Cerebellum (tissue), 4 donors: ENCODE measurements at places on chromosomes 5 and 9. TPM values are rescaled to one million over a fixed set of nuclear protein-coding genes. Genes with fewer than 3 reads are reported as not detected.

Gene PRXL2C
- total RNA-seq = 4.9 TPM

Gene ADAMTS16
- total RNA-seq = 7.8 TPM

Gene EIF4E1B
- total RNA-seq = 0.27 TPM

Gene IL3
- not detected for total RNA-seq

Gene HACD4
- 1.5 TPM for total RNA-seq

Gene BTNL9
- 4.1 TPM for total RNA-seq

Gene EPB41L4A
- 130 TPM for total RNA-seq

Gene REEP2
- 40.3 TPM for total RNA-seq

Gene KIAA0825
- 25.2 TPM for total RNA-seq

DNA sequence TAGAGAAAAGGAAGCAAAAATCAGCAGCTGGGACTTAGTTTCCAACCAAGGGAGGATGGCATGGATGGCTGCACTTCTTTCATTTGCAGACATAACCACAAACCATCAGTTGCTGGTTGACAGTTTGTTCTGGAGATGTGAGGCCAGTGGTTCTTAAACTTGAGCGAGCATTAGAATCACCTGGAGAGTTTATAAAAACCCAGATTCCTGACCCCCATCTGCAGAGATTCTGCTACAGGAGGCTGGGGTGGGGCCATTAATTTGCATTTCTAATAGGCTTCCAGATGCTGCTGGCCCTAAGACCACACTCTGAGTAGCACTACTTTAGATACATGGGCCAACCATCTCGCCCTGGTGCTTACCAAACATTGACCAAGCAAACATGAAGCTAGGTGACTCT lies 60.8 kb downstream of the MARCHF3 start:
- DNase-seq = no peak

- no peak for DNase-seq
Measured at GRCh38 chr9:88996921-88997235, 5.6 kb downstream of the S1PR3 start.

GRCh38 chr5:100550531-100551051 lies 15.4 kb downstream of the FAM174A start:
- DNase-seq = no peak

DNA sequence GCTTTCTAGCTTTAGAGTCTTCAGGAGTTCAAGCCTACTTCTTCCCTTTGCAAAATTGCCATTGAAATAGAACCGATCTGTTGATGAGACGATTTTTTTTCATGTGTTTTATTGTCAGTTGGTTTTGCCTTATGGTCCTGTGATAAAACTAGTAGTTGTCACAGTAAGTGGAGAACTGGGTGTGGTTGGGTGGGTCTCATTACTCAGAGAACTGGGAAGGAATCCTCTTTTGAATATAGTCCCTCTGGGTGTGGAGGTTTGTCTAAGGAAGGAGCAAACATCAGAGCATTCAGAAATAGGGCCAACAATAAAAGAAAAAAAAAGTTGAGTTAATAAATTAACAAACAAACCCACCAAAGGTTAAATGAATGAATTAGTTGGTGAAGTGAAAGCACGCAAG lies 69.0 kb downstream of the ALDH1A1 start:
- no peak for DNase-seq

DNA sequence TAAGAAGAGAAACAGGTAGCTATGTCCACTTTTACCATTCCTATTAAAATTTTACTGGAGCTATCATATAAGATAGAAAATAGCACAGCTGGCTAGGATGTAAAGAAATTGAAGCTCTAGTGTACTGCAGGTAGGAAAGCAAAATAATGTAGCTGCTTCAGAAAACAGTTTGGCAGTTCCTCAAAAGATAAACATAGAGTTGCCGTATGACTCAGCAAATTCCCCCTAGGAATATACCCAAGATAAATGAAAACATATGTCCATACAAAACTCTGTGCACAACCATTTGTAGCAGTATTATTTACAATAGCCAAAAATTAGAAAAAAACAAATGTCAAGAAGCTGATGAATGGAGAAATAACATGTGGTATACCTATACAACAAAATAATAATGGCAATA lies 64.6 kb upstream of the SHISAL2B start:
- DNase-seq = no peak

DNA sequence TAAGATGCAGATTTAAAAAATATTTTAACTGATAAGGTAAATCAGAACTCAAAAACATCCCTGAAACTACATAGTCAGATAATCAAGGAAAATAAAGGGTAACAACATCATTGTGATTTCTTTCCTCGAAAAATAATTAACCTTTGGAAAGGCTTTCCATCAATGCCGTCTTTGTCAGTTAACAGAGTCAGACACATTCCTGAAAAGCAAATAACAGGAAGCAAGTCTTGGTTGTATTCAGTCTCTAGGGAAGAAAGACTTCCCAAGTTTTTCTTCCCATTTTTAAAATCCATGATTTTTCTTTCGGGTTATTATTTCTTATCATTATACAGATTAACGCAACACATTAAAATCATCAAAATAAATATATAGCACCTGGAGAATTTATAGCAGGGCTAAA lies 256.4 kb upstream of the CDH6 start:
- DNase-seq = no peak

- no peak for DNase-seq
Measured at GRCh38 chr5:169404223-169404622, 103.3 kb upstream of the SLIT3 start.

DNA sequence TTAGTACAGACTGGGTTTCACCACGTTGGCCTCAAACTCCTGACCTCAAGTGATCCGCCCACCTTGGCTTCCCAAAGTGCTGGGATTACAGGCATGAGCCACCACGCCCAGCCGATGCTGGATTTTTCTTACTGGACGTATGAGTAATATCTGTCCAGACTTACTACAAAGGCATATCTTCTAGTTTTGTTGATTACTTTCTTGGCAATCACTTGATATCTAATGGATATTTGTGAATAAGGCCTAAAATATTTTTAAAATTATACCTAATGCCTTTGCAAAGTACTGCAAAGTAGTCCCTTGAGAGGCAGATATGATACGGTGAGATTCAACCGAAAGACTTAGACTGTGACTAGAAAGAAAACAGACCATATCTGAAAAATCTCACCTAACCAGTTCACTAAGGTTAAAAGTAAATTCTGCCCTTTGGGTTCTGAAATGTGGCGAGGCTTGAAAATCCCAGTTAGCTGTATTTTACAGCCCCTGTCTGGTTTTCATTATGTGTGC lies 152.1 kb downstream of the GNAQ start:
- no peak for DNase-seq

DNA sequence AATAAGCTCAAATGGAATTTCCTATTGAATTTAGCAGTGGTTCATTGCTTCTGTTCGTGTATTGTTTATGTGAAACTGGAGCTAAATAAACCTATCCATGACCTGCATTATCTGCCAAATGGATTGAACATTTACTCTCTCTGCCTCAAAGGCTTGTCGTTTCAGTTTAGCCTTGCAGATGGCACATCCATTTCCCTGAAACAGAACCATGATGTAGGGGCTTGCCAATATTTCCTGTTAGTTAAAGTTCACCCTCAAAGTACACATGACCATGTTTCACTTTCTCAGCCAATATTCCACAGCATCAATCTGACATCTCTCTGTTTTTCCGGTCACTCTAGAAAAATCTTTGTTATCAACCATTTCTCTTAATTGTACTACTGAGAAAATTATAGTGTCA lies 545.3 kb downstream of the TAF11L14 start:
- no peak for DNase-seq

DNA sequence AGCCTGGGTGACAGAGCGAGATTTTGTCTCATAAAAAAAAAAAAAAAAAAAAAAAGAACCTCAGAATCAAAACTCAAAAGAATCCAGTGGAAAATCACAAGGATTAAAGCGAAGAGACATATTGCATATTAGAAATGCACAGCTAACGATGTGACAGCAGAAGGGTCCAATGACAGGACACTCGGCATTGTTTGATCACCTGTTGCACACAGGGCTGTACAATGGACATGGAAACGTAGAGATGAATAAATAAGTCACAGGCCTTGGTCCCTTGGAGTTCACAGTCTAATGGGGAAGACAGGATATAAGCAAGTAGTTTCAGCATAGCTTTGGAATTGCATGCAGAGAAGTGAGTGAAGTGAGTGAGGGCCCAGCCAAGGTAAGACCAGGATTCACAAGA lies 25.9 kb upstream of the PIK3R1 start:
- DNase-seq = no peak

DNA sequence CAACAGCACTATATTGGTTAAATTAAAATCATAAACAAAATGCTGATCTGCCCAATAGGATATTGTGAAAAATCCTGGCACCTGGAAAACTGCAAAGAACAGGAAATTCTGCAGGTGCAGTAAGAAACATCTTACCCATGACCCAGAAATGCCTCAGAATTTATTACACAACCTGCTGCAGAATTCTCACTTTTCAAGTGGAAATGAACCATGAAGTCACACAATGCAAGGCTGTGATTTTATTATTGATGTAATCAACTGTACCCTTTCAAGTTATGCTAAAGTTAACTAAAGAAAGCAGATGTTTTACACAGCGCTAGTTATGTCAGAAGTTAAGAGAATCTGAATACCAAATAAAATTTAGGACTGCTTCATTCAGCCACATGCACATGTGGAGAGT lies 6.0 kb downstream of the STRBP start:
- no peak for DNase-seq

GRCh38 chr5:93277051-93277450 lies 304.0 kb downstream of the NR2F1-AS1 start:
- DNase-seq = no peak

DNA sequence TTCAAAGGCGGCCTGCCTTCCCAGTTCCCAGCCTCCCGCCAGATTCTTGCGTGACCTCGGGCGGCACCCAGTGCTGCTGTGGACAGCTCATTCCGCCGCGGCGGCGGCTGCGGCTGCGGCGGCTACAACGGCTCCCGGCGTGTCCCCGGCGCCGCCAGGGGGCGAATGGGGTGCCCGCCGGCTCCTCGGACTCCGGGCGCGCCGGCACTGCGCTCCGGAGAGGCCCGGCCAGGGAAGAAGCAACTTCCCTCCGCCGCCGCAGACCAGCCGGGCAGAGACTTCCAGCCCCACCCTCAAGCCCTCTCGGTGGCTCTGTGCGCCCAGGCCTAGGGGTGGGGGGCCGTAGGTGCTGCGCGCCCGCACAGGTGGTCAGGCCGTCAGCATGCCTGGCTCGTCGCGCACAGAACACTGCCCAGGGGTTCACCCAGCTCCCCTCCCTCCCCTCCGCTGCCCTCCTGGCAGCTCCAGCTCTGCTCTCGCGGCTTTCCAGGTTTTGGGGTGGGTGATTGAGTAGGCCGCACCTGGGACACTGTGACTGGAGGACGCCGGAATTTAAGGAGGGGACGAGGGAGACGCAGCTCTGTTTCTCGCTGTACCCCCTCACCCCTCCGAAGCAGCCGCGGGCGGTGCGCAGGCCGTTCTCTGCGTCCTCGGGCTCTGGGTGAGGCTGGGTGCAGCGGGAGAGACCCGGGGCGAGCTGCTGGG lies 20.2 kb downstream of the IGIP start:
- DNase-seq = peak; percentile 61

DNA sequence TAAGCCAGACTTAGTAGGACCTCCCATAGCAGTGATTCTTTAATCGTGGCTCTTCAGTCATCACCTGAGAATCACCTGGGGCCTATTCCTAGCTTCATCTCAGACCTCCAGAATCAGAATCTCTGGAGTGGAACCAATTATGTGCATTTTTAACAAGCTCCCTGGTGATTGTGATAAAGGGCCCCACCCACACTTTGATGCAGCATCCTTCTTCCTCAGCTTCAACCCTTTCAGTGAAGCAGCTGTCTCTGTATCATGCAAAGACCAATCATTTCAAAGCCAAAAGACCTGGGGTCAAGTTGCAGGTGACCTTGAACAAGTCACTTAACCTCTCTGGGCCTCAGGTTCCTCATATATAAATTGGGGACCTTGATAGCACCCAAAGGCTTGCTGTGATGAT lies 17.1 kb downstream of the FBXO10 start:
- no peak for DNase-seq

GRCh38 chr9:115599898-115600297 lies 481.9 kb upstream of the TNC start:
- no peak for DNase-seq

DNA sequence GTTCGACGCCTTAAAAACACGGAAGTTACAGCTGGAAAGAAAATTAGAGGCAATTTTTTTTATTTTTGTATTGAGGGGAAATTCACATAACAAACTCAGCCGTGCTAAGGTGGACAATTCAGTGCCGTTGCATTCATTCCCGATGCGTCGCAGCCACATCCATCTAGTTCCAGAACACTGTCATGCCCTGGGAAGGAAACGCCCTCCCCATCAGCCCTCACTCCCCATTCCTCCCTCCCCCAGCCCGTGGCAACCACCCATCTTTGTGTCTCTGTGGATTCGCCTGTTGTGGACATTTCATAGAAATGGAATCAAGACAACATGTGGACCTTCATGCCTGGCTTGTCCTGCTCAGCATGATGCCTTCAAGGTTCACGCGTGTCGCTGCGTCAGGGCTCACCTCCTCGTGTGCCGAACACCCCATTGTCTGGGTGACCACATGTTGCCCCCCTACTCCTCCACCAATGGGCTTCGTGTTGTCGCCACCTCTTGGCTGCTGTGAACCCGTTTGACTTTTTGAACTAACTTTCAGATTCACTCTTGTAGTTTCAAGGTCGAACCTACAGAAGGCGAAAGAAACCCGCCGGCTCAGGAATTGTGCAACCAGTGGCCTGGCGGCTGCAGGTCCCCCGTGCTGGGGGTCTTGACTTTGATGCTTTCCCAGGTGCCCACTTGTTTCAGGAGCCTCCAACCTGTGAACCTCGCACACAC lies 17.4 kb upstream of the CAMSAP1 start:
- DNase-seq = no peak

DNA sequence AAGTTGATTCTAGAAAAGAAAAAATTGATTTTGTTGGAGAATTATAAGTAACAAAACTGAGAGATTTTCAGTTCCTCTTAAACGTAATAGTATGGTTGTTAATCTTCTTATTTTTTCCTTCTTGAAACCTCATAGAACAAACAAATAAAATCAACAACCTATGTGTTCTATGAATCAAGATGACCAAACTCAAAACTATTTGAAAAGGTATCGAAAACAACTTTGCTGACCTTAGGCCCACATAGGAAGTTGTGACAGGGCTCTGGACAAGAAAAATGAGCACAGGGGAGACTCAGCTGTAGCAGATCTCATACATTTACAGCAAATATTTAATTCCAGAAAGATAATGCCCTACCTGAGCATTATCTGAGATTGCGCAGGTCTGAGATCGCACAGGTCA lies 169.4 kb upstream of the CCNH start:
- no peak for DNase-seq

DNA sequence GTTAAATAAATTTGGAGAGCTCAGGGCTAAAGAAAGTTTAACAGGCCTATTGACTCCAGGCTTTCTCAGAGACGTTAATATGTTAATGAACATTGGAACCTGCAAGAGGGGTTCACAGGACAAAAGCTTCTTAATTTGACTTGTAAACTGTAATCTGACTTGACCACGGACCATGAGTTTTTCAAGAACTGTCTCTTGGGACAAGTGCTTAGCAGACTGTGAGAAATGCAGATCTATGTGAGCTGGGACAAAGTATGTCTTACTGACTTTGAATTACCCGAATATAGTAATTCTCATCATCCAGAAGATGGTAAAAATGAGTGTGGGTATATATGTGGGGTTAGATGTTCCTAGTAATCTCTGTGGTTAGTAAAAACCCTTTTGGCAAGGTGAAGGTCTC lies 186.6 kb downstream of the ATP10B start:
- no peak for DNase-seq

GRCh38 chr9:110261632-110262031 lies 5.3 kb upstream of the TXN start:
- DNase-seq = no peak
